ENCODE measurements at places on chromosomes 4 and X.

- no peak for DNase-seq
Observed at GRCh38 chr4:22874334-22874912, 181.7 kb downstream of the GBA3 start.

DNA sequence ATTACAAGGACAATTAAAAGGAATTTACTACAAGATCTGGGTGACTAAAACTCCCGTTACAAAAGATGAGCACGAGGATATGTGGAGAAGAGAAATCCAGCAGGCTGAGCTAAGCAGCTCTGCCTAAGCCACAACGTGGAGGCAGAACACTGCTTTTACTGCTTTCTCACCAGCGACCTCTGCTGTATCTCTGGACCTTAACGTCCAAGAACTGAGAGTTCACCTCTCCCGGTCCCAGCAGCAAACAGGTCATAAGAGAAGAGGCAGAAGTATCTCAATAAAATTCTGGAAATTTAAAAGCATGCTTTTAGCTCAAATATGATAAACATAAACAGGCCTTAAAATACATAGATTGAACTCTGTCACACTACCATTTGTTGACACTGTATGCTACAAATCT is 81.0 kb downstream of the ADGRA3 start:
- DNase-seq, result no peak

DNA sequence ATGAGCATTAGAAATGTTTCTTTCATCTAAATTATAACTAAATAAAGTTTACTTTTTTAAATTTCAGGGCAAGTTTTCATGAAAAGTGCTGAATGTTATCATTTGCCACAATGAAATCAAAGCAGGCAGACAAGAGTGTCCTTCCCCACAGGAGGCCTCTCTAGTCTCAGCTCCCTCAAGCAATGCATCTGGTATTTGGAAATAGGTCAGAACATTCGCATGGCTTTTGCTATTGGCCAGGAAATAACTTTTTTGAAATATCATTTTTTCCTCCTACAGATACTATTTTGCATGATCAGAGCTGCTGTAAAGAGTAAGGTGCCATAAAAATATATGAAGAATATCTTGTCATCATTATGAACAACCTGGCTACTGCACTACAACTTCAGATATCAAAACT is 41.1 kb downstream of the MAD2L1 start:
- no peak for DNase-seq

DNA sequence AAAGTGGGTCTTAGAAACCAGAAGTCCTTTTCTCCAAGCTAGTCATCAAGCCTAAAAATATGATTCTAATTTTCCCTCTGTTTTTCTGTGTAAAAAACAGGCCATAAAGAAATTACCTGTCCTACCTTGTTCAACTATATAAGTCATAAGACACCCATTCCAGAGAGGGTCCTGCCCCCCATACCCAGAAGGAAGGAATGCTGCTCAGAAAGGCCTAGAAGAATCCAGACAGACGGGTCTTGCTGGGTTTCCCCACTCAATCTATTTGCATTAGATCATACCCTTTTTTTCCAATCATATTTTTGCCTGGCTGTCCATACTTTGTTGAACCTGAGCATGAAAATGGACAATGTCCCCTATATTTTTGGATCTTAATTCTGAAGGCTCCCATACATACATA is 16.3 kb upstream of the XAGE2 start:
- no peak for DNase-seq

- DNase-seq, result no peak
Observed at GRCh38 chr4:108560616-108561015, 59.8 kb upstream of the RPL34 start.

- DNase-seq, result no peak
Observed at GRCh38 chrX:155534800-155535199, 76.4 kb upstream of the F8A3 start.

DNA sequence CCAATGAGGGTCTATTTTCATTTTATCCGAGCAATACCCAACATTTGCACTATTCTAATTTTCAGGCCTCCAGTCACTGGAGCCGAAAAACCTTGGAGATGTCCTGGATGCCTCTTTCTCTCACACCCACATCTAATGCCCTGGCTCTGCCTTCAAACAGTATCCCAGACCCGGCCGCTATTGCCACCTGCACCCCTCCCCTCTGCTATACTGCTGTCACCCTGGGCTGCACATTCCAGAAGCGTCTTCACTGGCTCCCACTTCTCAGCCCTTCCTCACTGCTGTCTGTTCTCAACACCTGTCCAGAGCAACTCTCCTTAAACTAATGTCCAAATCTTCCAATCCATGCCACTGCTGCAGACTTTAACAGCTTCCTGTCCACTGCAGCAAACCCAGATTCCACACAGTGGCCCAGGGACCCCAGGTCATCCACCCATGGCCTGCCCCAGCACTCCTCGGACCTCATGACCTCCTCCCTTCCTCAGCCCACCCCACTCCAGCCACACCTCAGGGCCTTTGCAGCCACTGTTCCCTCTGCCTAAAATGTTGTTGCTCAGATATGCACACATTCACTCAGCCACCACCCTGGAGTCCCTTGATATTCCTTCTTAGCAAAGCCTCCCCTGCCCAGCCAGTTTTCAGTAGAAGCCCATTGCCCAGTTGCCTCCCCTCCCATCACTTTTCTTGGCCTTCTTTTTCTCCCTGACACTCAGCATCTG is 30.5 kb upstream of the PPP2R2C start:
- DNase-seq, result no peak

DNA sequence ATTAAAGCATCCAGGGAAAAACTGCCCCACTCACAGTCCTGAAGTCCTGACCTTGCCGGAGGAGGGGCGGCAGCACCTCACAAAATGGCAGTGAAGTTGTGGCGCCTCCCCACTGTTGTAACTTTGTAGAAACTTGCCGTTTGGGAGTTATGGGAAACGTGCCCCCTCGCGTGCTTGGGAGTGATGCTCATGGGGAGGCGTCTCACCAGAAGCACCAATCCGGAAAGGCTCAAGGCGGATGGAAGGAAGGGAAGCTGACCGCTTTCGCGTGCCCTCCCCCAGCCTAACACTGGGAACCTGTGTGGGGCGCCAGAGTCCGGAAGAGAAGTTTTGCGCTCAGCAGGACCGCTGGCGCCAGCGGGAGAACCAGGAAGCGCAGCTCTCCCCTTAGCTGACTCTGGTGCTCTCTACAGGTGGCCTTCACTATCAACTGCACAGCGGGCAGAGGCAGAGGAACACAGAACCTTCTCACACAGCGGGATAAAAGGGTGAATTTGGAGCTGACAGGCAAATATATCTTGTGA is at the start of the genes CT45A10 and SAGE1:
CT45A10 (minus strand) TSS at position 151 of the 524 bp plus-strand sequence. CDS start 8,100 bp downstream, outside the sequence.
SAGE1 (plus strand) TSS at position 423 of the 524 bp plus-strand sequence. CDS start 2,527 bp downstream, outside the sequence.
- no peak for DNase-seq

- DNase-seq, result no peak
Observed at GRCh38 chr4:25107827-25108516, 52.3 kb downstream of the SEPSECS start.

- DNase-seq, result no peak
Observed at GRCh38 chrX:21926527-21927278, 13.8 kb upstream of the SMS start.

GRCh38 chr4:187207931-187208330 is 484.3 kb upstream of the FAT1 start:
- DNase-seq, result no peak

DNA sequence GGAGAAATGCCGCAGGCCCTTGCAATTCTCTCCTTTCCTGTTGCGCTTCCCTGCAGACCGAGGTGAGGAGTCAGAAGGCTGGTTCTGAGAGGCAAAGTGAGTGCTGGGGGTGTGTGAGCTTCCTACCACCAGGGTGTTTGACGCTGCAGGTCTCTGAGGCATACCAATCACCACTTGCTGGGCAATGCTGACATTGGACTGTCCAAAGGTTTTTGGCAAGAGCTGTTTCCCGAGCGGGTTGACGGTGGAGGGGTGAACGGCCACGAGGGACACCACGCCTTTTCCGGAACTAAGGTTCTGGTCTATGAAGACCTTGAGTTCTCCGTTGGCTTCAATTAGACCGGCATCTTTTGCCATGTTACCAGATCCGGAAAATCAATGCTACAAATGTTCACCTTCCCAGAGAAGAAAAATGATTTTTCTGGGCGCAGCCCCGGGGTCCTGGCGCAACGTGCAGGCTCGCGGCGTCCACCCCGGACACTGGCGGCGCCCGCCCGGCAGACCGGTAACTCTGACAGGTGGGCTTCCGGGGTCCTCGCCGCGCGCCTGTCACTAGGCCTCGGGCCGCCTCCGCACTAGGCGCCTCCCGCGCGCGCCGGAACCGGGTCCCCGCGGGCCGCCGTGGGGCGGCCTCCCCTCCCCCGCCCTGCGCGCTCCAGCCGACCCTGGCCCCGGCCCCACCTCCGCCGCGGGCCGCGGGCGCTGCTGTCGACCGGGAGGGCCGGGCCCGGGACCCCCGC is 44.9 kb upstream of the FAM47C start:
- DNase-seq, result no peak

GRCh38 chr4:150302553-150302952 is 224.3 kb downstream of the DCLK2 start:
- no peak for DNase-seq

- no peak for DNase-seq
Observed at GRCh38 chr4:121375262-121375661, 5.6 kb downstream of the QRFPR start.

GRCh38 chr4:113781439-113782040 is 20.0 kb upstream of the CAMK2D start:
- DNase-seq, result no peak

DNA sequence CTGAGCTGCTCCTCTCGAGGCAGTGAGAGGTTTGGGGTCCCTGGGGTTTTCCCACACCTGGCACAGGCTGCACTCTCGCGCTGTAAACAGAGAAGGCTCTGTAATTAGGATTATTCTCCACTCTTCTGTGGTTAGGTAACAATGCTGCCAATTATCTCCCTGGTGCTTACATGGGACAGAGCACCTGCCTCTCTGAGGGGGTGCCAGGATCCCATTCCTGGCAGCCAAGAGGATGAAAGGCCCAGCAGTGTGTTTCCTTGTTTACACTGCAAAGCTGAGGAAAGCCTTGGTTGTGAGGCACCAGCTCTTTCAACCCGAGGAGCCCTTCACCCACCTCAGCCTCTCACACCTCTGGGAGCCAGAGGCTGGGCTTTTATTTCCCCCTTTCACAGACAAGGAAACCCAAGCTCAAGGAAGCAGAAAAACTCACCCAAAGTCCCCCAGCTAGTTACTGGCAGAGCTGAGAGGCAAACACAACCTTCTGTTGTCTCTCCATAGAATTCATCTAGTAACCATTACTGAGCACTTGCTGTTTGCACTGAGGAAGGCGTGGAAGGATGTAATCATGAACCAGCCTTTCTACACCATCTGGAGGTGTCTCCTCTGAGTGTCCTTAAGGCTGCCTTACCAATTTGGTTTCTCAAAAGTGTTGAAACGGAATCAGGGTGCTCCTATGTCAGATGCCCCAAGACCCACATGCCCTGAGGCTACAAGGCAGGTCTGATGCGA is 39.7 kb upstream of the PROM1 start:
- DNase-seq, result no peak

DNA sequence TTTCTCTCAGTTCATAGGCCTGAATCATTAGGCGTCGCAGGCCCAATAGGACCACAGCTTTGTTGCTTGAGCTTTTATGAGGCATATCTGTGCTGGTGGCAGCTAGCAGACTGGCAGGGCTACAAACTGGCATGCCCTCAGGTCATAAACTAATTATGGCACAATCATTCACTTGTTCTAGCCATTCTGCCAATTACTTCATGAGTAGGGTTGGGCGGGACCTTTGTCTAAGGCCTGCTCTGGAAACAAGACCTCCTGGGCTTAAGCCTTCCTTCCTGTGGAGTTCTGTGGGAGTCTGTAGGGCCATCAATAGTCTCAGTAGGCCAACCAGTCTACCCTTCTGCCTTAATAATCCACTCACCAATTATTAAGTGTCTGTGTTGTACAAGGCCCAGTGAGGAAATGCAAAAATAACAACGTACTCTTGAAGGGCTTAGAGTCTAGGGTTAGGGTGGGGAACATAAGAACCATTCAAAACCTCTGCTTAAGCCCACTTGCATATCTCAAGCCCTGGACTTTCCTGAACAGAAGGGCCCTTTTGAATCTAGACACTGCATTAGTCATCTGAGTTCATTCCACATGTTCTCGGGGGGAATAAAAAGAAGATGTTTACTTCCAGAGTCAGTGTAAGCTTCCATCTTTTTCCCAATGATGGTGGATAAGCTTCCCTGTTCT is 44.5 kb downstream of the SHROOM4 start:
- no peak for DNase-seq

GRCh38 chr4:77817304-77818072 is 1.7 kb downstream of the CNOT6L start:
- no peak for DNase-seq

DNA sequence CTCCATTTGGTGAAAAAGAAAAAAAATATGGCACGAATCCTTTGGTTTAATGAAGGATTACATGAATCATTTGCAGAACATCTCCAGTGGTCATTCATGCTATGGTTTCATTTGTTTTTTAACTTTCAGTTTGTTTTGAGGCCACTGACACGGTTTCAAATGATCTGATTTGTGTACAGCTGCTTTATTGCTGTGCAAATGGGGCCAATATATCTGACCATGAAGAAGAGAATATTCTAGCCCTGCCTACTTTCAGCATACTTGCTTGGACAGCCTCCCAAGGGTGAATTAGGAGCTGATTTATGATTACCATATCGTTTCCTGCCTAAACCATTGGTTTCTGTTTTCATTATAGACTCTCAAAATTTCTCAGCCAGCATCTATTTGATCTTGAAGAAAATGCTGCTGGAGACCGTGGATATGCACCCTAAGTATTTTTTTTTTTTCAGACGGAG is 30.7 kb downstream of the SPARCL1 start:
- DNase-seq, result no peak

DNA sequence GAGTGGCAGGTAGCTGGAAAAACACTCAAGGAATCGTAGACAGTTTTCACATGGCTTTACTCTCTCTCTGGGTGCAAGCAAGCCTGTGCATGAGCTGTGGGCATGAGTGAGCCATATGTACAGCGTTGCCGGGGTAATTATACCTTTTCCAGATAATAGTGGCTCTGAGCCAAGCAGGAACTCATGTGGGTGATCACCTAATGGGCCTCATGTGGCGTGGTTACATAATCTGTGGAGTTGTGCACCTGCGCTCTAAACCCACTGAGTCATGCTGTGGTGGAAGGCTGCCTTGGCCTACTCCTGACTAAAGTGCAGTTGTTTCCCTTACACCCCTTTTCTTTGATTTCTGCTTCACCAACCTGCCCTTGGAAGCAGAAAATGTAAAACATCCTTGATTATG is 1564.5 kb upstream of the PCDH10 start:
- no peak for DNase-seq

DNA sequence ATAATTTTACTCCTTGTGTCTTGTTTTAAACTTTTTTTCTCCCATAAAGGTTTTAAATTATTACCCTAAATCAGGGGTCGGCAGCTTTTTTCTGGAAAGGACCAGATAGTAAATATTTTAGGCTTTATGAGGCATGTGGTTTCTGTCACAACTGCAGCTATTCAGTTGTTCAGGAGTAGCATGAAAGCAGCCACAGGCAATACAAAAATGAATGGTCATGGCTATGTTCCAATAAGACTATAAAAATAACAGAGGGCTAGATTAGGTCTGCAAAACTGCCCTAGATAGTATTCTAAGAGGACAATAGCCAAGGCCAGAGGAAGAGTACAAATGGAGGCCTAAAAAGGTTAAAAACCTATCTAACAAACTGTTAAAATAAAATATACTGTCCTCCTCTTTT is 24.6 kb downstream of the HERC5 start:
- no peak for DNase-seq
